H9 (cell line): ENCODE measurements at places on chromosomes 6 and 20.

GRCh38 chr6:72522735-72523141, 99.1 kb upstream of the KCNQ5 start:
- DNase-seq = peak; percentile 88
- H3K27ac ChIP-seq = no peak overlapping the region
- no peaks in the 10 kb centered on the region for H3K4me1 ChIP-seq
- H3K4me3 ChIP-seq = no peak overlapping the region
- no peaks in the 10 kb centered on the region for H3K27me3 ChIP-seq

- H3K36me3 ChIP-seq = no peaks in the 10 kb centered on the region
- no peak overlapping the region for H3K27ac ChIP-seq
- no peaks in the 10 kb centered on the region; the same call in 1 of the 2 replicates for H3K27me3 ChIP-seq
- DNase-seq = no peak
These were observed 1.7 kb downstream of the TULP1 start for GRCh38 chr6:35510916-35511561.

GRCh38 chr6:103819509-103819908, 1040.2 kb downstream of the HACE1 start:
- no peaks in the 10 kb centered on the region for H3K4me1 ChIP-seq
- H3K4me3 ChIP-seq = no peak overlapping the region
- H3K27ac ChIP-seq = no peak overlapping the region
- DNase-seq = no peak
- no peaks in the 10 kb centered on the region for H3K27me3 ChIP-seq

DNA sequence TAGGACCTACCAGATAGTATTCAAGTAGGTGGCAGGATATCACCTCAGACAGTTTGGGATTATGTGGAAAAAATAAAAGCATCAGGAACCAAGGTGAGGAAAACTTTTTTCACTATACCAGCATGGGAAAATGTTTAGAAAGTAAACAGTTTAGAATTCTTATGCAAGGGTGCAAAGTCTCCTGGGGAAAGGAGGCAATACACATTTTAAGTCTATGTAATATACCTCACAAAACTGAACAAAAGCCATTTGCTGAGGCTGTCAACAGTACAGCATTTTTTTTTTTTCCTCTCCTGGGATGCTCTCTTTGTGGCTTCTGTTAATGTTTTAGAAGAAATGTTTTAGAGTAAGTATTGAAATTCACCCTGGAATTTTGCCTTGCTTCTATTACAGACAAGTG, 73.5 kb downstream of the PHF3 start:
- DNase-seq = no peak
- H3K4me1 ChIP-seq = no peaks in the 10 kb centered on the region
- no peak overlapping the region for H3K4me3 ChIP-seq
- no peak overlapping the region for H3K27ac ChIP-seq

DNA sequence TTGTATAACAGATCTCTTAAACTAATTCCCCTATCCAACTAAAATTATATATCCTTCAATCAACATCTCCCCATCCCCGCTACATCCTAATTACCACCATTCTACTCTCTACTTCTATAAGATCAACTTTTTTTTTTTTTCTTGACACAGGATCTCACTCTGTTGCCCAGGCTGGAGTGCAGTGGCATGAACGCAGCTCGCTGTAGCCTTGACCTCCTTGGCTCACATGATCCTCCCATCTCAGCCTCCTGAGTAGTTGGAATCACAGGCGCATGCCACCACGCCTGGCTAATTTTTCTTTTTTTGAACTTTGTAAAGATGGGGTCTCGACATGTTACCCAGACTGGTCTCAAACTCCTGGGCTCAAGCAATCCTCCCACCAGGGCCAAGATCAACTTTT, 5.0 kb downstream of the DNAAF9 start:
- no peaks in the 10 kb centered on the region for H3K27me3 ChIP-seq
- no peak overlapping the region for H3K4me3 ChIP-seq
- H3K27ac ChIP-seq = no peak overlapping the region
- DNase-seq = no peak
- H3K36me3 ChIP-seq = no peaks in the 10 kb centered on the region

DNA sequence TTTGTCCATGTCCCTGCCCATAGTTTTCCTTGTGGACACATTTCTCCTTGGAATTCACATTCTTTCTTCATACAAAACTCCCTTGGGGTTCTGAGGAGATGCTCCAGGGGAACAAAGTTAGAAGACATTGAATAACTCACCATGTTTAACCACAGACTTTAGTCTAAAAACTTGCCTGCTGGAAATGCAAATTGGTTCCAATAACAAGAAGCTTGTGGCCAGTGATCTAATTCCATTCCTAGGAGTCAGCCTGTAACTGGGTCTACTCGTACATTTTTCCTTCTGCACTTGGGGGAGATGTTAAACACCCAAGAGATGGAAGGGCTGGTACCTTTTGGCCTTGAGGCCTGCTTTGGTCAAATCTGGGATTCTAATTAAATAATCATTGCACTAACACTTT, 60.2 kb downstream of the SCML4 start:
- no peaks in the 10 kb centered on the region for H3K36me3 ChIP-seq
- DNase-seq = no peak
- peaks cover 2% of the 10 kb centered on the region; the same call in 1 of the 2 replicates for H3K4me1 ChIP-seq
- no peaks in the 10 kb centered on the region for H3K27me3 ChIP-seq
- no peak overlapping the region for H3K4me3 ChIP-seq

DNA sequence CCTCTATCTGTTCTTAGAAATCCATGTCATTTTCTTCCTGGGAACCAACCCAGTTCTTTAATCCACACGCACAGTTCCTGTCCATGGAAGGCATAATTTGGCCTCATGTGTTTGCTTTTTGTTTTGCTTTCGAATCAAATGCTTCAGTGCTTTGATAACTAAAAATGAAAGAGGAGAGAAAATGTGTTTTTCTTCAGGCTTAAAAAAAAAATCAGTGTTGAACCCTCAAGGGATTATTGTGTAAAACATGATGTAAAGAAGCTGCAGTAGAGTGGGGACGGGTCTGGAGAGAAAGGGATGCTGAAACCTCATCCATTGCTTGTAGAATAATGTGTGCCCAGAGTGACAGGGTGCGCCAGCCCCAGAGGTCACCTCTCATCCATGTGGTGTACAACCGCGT, 197.5 kb upstream of the JARID2 start:
- no peak overlapping the region for H3K4me3 ChIP-seq
- peaks cover 5% of the 10 kb centered on the region; the same call in 1 of the 2 replicates for H3K4me1 ChIP-seq
- no peak overlapping the region for H3K27ac ChIP-seq
- no peak for DNase-seq
- no peaks in the 10 kb centered on the region; the same call in 2 of the 3 replicates for H3K36me3 ChIP-seq
- H3K27me3 ChIP-seq = no peaks in the 10 kb centered on the region

DNA sequence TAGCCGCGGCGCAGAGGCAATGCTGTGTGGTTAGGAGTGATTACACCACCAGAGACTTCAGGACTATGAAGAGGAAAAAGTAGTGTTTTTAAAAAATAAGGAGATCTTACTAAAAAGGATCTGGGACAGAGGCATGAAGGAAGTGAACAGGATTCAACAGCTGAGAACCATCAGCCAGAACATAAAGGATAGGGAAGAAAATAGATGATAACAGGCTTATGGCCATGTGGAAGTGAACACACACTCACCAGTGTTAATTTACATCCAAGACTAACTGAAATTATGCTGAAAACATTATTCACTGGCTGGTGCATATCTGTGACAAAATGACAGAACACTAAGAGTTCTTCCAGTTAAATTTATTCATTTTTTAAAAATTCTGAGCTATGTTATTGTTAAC, 47.5 kb upstream of the BCLAF1 start:
- H3K4me1 ChIP-seq = no peaks in the 10 kb centered on the region
- peaks cover 2% of the 10 kb centered on the region; the same call in 1 of the 2 replicates for H3K36me3 ChIP-seq

DNA sequence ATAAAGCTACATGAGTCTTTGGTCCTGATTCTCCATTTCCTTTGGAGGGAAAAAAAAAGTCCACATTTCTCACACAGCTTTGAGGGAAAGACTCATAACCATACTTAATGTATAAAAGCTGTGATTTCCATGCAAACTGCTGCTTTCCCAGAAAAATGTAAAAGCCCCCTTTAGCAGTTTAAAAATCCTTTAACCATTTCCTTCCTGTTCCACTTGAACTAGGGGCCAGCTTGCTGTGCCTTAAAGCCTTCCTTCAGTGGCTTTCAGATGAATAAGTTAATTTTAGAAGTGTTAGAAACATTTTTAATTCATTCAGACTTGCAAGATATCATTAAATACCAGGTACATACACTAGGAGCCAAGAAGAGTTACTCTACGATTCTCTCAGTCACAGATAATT, 273.5 kb downstream of the PKHD1 start:
- peaks cover 7% of the 10 kb centered on the region for H3K36me3 ChIP-seq
- DNase-seq = no peak

- DNase-seq = no peak
- no peak overlapping the region for H3K4me3 ChIP-seq
- no peaks in the 10 kb centered on the region for H3K4me1 ChIP-seq
- H3K36me3 ChIP-seq = no peaks in the 10 kb centered on the region; the same call in 2 of the 3 replicates
- no peaks in the 10 kb centered on the region for H3K27me3 ChIP-seq
These were observed 9.2 kb downstream of the CEP57L1 start for GRCh38 chr6:109104512-109104911.
